ENCODE measurements at places on chromosomes 3 and 15.

DNA sequence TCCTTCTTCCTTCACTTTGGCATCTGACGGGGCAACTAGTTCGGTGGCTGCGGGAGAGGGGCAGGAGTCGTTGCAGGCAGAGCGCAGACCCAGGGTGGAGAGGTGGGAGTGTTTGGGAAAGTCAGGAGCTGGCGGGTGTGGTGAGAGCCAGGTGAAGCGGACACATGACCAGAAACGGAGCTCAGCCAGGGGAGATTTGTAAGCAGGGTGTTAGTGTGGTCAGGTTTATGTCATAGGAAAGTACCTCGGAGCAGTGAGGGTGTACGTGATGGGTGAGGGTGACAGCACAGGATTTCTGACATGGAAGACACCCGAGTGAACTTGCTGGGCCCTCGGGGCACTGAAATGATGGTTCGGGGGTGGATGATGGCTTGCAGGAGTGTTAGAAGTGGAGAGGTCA is 247.4 kb upstream of the TPM1 start:
- peaks cover 1% of the 10 kb centered on the region for H3K36me3 ChIP-seq
- no peaks in the 10 kb centered on the region for H3K27me3 ChIP-seq
- no peak for DNase-seq
- H3K4me1 ChIP-seq = peaks cover 2% of the 10 kb centered on the region
- no peak overlapping the region for H3K4me3 ChIP-seq

GRCh38 chr15:48096813-48097212 is 24.0 kb upstream of the SLC24A5 start:
- no peak overlapping the region for H3K4me3 ChIP-seq
- peak; percentile 57 for DNase-seq
- peak overlapping the region; percentile 52 for H3K27ac ChIP-seq
- H3K27me3 ChIP-seq = no peaks in the 10 kb centered on the region

- H3K27me3 ChIP-seq = peaks cover 5% of the 10 kb centered on the region
- H3K36me3 ChIP-seq = no peaks in the 10 kb centered on the region
- H3K4me1 ChIP-seq = peaks cover 13% of the 10 kb centered on the region
- H3K4me3 ChIP-seq = no peak overlapping the region
- H3K27ac ChIP-seq = no peak overlapping the region
Measured at GRCh38 chr3:183537295-183537730, 18.2 kb downstream of the KLHL6 start.

GRCh38 chr15:27491666-27492621 is 521.0 kb downstream of the GABRG3 start:
- H3K27ac ChIP-seq = no peak overlapping the region
- no peaks in the 10 kb centered on the region for H3K27me3 ChIP-seq
- no peak for DNase-seq
- no peak overlapping the region for H3K4me3 ChIP-seq
- H3K4me1 ChIP-seq = peaks cover 5% of the 10 kb centered on the region

GRCh38 chr3:55160241-55160983 is 232.6 kb upstream of the LRTM1 start:
- H3K27me3 ChIP-seq = no peaks in the 10 kb centered on the region
- H3K27ac ChIP-seq = no peak overlapping the region
- no peaks in the 10 kb centered on the region for H3K36me3 ChIP-seq
- DNase-seq = no peak
- no peaks in the 10 kb centered on the region for H3K4me1 ChIP-seq
- H3K4me3 ChIP-seq = no peak overlapping the region

- H3K4me3 ChIP-seq = no peak overlapping the region
- DNase-seq = no peak
- H3K36me3 ChIP-seq = no peaks in the 10 kb centered on the region
- H3K27me3 ChIP-seq = no peaks in the 10 kb centered on the region
Measured at GRCh38 chr15:31217067-31217466, 109.6 kb upstream of the KLF13 start.

- no peaks in the 10 kb centered on the region for H3K27me3 ChIP-seq
- no peak for DNase-seq
Measured at GRCh38 chr15:61687651-61688050, 372.6 kb downstream of the VPS13C start.

- no peaks in the 10 kb centered on the region for H3K4me1 ChIP-seq
- no peaks in the 10 kb centered on the region for H3K27me3 ChIP-seq
- H3K36me3 ChIP-seq = no peaks in the 10 kb centered on the region
- no peak overlapping the region for H3K4me3 ChIP-seq
- no peak overlapping the region for H3K27ac ChIP-seq
Measured at GRCh38 chr3:55202326-55202725, 274.5 kb upstream of the LRTM1 start.

GRCh38 chr3:62785384-62785783 is 89.8 kb downstream of the CADPS start:
- no peaks in the 10 kb centered on the region for H3K27me3 ChIP-seq
- H3K4me3 ChIP-seq = no peak overlapping the region
- H3K27ac ChIP-seq = no peak overlapping the region
- H3K4me1 ChIP-seq = no peaks in the 10 kb centered on the region
- H3K36me3 ChIP-seq = no peaks in the 10 kb centered on the region

DNA sequence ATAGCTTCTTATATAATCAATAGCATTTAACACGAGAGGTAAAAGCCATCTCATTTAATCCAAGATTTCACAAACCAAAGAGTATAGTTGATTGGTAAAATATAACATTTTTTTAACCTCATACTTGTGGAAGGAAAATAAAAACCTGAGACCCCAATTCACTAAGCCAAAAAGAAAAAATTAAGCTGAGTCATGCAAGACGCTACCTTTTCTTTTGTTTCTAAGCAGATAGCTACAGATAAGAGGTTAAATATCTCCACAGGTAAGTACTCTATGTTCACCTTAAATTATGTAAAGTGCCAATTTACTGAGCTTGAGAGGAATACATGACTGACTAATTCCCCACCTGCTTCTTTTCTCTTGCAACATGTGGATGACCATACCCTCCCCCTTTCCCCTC is 656.4 kb downstream of the MECOM start:
- H3K4me1 ChIP-seq = no peaks in the 10 kb centered on the region
- H3K27ac ChIP-seq = no peak overlapping the region
- no peak for DNase-seq
- no peak overlapping the region for H3K4me3 ChIP-seq
- H3K36me3 ChIP-seq = no peaks in the 10 kb centered on the region
- H3K27me3 ChIP-seq = no peaks in the 10 kb centered on the region

DNA sequence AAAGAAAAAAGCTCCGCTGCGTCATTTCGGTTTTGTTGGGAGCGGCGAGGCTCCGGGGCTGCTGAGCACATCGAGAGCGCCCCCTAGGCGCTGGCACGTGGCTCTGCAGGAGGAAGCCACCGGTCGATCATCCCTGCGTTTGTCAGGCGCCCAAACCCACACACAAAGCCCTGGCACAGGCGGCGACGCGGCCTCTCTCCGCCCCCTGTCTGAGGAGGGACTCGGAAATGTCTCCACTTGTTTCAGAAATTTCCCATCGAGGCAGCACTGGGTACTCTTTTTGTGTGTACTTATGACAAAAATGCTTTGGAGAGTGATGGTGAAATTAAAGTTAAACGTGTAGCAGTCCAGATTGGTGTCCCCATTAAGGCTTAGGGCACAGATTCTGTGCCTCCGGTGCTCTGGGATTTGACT is 407.3 kb upstream of the ONECUT1 start:
- no peak for DNase-seq
- no peaks in the 10 kb centered on the region for H3K4me1 ChIP-seq
- H3K4me3 ChIP-seq = no peak overlapping the region
- peaks cover 4% of the 10 kb centered on the region for H3K27me3 ChIP-seq

DNA sequence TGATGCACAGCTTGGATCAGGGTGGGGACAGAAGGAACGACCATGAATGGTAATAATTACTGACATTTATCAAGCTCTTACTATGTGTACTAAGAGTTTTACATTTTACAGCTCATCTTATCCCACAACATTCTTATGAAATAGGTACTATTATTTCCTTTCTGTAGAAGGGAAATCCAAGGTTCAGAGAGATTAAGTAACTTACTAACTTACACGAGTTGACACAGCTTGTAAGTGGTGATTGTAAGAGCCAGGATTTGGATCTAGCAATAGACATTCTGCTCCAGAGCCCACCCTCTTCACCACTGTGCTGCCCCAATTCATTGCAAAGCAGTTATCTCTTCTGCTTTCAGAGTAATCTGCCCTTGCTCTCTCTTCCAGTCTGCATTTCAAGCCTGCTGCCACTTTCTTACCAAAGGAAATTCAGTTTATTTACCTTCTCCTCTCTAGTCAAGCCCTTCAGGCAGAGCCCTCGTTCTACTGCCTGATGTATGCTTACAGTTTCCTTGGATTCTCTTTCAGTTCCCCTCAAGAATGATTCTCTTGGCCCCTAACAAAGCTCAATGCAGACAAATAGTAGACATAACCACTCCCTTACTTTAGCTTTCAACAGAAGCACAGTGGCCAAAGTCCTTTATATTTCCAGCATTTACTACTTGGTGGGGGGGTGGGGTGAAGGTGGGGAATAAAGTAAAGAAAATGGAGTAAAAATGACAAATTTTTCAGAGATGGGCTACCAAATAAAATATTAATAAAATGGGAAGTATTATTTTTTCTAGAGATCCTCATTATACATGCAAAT is 65.8 kb downstream of the ATP8B4 start:
- no peak for DNase-seq
- H3K4me1 ChIP-seq = no peaks in the 10 kb centered on the region
- H3K27ac ChIP-seq = no peak overlapping the region
- peaks cover 3% of the 10 kb centered on the region for H3K27me3 ChIP-seq

DNA sequence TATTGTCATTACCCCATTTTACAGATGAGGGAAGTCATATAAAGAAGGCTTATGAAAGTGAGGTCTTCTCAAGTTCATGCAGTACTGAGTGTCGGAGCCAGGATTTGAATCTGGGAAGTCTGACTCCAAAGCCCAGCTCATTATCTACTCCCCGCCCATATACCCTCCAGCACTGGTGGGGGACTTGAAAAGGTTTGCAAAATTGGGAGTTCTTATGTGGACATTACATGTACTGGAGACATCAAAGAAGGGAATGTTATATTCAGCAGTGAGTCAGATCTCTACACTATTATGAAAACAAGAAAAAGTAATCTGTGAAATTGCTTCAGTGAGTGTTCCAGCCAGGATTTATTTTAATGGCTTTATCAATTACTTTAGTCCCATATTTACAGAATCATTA is 185.2 kb upstream of the CADPS start:
- H3K36me3 ChIP-seq = no peaks in the 10 kb centered on the region
- DNase-seq = no peak
- H3K27me3 ChIP-seq = no peaks in the 10 kb centered on the region
- H3K4me3 ChIP-seq = no peak overlapping the region
- H3K4me1 ChIP-seq = no peaks in the 10 kb centered on the region
